Activated CD8-positive, alpha-beta T cell treated with anti-CD3 and anti-CD28 coated beads, Interleukin-2, amount 10 ng/mL, durations not matched to agents 7 days and 5 days (primary cell): ENCODE measurements at places on chromosomes 2 and 18. TPM values are rescaled to one million over a fixed set of nuclear protein-coding genes. Genes with fewer than 3 reads are reported as not detected.

ZBTB7C gene
- not detected for total RNA-seq

CCL20 gene
- not detected for total RNA-seq

CHRNG gene
- not detected for total RNA-seq

MEIS1 gene
- total RNA-seq: not detected

SLC30A3 gene
- total RNA-seq: not detected

EGR4 gene
- not detected for total RNA-seq

CYP1B1 gene
- 1.9 TPM for total RNA-seq

FBXO15 gene
- 2.4 TPM for total RNA-seq

CD28 gene
- 25.6 TPM for total RNA-seq

DOK6 gene
- not detected for total RNA-seq

MYCN gene
- not detected for total RNA-seq

SNTG2 gene
- 1.6 TPM for total RNA-seq

SLC9A2 gene
- total RNA-seq: not detected

RBKS gene
- 1.6 TPM for total RNA-seq
